Stimulated activated CD4-positive, alpha-beta T cell treated with anti-CD3 and anti-CD28 coated beads, TNF-alpha, amount 100 ng/mL, for 1 hour (primary cell): ENCODE measurements at places on chromosomes 5 and 9.
A peak's percentile ranks its signal among the peaks of the same experiment; 100 is the strongest.

DNA sequence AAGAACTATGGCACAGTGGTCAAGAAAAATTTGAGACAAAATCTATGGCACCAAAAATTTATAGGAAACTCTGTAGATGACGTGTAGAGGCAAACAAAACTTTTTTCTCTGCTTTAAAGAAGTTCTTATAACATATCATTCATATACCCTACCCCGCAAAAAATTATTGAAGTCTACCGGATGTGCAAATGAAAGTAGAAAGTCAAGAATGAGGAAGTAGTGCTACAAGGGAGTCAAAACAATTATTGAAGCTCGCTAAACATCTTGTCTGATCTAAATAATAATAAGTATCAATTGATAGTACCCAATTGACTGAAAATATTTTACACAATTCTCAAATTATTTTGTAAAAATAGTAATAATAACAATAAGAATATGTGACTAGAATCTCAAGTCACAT lies 398.5 kb downstream of the TAF11L14 start:
- no peak for DNase-seq

DNA sequence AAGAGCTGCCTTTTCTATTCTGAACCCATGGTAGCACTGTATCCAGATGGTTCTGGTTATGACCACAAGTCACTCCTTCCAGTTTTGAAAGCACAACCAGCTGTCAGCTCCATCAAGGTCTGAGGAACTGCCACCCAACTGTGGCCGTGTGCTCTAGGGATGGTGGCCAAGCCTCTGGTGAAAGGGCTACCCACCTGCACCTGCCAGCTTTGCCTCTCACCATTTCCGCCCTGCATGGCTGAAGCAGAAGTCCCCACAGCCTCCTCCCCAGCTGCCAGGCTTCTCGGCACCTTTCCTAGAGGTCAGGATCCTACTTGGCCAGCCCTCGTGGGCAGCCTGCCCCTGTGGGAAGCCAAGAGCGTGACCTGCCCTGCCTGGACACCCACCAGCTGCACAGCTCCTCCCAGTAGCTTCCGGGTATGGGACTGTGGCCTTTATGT lies 16.8 kb downstream of the SEMA5A start:
- DNase-seq = no peak

- no peak for DNase-seq
Measured at GRCh38 chr5:128036950-128037349, 46.6 kb upstream of the SLC12A2 start.

GRCh38 chr5:179152941-179153340 lies 92.8 kb downstream of the ZNF354C start:
- DNase-seq = no peak

GRCh38 chr5:98433673-98434072 lies 339.8 kb upstream of the RGMB start:
- no peak for DNase-seq

DNA sequence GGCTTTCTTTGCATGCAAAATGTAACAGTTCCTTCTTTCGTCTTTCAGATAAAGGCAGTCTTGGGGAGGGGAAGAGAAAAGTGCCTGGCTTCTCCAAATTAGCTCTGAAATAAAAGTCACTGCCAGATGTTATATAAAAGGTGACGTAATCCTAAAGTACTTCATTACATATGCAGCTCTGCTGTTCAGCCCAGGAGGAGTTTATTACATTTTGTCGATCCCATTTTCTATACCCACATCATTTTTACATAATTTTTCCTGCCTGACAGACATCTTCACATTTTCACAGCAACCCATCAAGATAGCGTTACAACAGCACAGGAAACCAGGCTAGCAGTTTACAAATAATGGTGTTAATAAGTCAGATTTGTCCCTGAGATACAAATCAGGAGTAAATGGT lies 86.7 kb upstream of the SLC30A5 start:
- DNase-seq = no peak

- no peak for DNase-seq
Measured at GRCh38 chr5:176535101-176535663, 2.0 kb downstream of the RNF44 start.

GRCh38 chr5:82785456-82785855 lies 291.7 kb downstream of the TMEM167A start:
- no peak for DNase-seq

DNA sequence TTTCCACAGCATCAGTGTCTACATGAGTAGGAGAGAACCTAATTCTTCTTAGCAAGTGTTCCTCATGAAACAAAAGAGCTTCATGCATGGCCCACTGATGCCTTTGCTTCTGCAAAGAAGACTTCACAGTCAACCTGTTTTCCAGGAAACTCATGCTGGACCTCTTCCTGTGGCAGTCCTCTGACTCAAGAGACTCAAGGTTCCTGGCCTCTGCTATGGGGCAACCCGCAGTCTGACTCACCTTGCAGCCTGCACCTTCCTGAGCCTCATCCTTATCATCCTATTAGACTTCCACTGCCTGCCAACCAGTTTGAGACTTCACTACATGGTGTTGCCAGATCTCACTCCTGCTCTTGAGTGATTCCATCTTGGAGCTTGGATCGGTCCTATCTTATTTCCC lies 17.6 kb upstream of the AGGF1 start:
- DNase-seq = no peak

GRCh38 chr5:159800131-159800840 lies 116.0 kb upstream of the ADRA1B start:
- no peak for DNase-seq

GRCh38 chr9:118401546-118401945 lies 697.3 kb downstream of the TLR4 start:
- no peak for DNase-seq

DNA sequence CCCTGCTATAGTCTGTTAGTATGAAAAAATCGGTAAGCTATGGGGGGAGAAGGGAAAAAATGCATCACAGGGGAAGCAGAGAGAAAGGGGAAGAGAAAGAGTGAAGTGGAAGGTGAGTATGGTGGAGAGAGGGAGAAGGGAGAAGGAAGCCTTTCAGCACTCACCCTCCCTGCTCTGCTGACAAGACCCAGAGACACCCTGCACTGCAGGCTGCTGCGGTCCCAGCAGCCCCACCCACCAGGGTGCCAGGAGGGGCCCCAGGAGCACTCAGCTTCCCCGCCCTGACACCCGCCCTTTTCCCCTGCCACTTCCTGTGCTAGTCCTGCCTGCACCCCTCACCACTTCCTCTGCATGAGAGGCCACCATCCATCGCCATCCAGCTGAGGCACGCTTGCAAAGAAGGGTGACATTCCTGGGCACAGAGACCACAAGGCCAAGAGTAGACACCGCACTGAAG lies 12.7 kb downstream of the STK10 start:
- peak; percentile 62 for DNase-seq

DNA sequence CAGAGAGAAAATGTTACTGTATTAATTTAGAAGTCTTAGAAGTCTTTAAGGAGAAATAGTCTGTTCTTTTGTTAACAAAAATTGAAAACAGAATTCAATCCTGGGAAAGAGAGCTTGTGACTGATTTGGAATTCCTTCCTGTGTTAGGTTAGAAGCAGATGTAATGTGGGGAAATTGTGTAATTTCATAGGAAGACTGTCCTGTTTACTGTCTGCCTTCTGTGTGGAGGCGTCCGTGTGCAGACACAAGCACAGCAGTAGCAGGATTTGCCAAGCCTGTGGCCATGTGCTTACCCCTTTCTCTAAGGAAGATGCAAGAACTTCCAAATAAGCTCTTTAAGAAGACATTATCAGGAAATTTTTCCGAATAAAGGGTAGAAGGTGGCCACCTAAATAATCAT lies 36.7 kb upstream of the F2R start:
- no peak for DNase-seq

GRCh38 chr5:145834554-145834916 lies 607 bp downstream of the PRELID2 start:
- no peak for DNase-seq

GRCh38 chr5:63400079-63400478 lies 562.2 kb downstream of the HTR1A start:
- DNase-seq = no peak

GRCh38 chr9:108081112-108081511 lies 591.5 kb upstream of the KLF4 start:
- DNase-seq = no peak

DNA sequence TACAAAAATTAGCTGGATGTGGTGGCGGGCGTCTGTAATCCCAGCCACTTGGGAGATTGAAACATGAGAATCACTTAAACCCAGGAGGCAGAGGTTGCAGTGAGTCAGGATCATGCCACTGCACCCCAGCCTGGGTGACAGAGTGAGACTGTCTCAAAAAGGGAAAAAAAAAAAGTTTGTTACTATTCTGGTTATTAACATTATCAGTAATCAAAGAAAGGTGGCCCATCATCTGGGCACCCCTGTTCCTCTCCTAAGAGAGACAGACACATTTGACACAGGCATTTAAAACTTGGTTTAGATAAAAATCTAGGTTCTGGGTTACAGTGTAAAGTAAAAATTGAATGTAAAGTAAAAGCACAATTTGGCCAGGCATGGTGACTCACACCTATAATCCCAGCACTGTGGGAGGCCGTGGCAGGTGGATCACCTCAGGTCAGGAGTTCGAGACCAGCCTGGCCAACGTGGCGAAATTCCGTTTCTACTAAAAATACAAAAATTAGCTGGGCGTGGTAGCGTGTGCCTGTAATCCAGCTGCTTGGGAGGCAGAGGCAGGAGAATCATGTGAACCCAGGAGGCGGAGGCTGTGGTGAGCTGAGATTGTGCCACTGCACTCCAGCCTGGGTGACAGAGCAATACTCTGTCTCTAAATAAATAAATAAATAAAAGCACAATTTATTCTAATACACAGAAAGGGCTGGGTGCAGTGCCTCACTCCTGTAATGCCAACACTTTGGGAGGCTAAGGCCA lies 16.7 kb upstream of the PHYHD1 start:
- no peak for DNase-seq

DNA sequence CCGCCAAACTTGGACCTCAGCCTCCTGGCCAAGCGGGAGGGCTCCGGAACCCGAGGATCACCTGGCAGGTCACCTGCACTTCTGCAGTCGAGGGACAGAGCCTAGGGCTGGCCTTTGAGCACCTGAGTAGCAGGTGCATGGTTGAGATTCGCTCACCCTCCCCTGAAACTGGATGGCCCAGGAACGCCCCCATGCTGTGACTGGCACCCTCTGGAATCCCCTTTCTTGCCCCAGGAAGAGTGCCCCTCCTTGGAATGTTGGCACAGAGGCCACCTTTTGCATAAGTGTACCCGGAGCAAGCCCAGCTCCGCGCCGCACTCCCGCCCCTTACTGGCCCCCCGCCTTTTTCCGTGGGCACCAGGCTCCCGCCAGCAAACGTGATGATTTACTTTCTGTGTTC lies 112.5 kb upstream of the IER5L start:
- DNase-seq = no peak

- DNase-seq = no peak
Measured at GRCh38 chr9:17761984-17762676, 183.3 kb downstream of the SH3GL2 start.

DNA sequence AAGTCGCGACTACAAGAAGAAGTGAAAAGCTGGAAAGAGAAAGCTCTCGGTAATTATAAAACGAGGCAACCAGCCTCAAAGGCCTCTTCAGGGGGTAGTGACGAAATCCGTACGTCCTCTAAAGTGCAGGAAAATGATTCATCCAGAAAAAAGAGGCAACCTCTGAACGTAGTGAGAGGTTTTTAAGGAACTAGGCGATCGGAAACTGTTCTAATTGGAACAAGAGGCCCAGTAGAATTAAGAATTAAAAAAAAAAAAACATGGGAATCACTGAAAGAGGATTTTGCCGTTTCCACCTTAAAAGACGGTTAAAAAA lies 1.0 kb downstream of the CSNK1A1 start:
- DNase-seq = no peak

DNA sequence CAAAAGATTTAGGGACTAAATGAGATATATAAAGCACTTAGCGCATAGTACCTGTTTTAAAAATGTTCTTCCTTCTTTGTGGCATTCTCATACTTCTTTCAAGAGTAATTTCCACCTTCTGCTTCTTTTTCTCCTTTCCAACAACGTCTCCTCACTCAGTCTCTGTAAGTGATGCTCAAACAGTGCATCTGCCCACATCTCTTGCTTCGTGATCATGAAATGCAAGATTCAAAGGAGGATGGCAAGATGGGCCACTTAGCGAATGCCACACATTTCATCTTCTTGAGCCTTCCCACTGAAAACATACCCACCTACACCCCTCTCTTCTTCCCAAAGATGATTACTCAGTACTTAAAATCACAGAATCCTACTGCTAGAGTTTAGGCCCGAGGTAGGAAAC lies 36.9 kb downstream of the MACIR start:
- DNase-seq = no peak

DNA sequence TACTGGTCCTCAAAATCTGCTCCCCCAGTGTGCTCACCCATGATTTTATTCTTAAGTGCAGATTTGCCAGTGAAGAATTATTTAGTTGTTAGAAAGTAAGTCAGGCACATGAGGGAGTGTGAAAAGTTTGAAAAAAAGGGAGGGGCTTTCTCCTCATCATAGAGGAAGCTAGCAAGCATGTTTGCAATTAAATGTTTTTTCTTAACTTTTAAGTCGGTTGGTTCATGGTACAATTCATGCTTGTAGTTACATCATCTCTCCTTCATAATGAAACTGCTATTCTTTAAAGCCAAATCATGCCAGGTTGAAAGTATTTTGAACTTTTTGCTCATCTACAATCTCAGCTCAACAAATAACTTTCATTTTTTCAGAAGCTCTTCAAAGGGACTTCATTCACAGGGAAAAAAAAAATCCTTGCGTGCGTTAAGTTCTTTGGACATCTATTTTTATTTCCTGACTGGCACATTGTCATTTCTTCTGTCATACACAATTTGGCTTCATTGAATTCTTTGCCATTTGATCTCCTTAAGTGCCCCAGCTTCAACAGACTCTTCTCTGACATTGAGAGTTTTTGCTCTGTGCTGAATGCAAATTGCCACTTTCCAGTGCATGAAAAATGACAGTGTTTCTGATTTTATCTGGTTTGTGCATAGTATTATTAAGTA lies 456.9 kb downstream of the TMEM232 start:
- DNase-seq = no peak

GRCh38 chr9:124033967-124034366 lies 22.4 kb downstream of the LHX2 start:
- no peak for DNase-seq

GRCh38 chr9:108586471-108587139 lies 269.2 kb downstream of the ACTL7B start:
- DNase-seq = no peak

DNA sequence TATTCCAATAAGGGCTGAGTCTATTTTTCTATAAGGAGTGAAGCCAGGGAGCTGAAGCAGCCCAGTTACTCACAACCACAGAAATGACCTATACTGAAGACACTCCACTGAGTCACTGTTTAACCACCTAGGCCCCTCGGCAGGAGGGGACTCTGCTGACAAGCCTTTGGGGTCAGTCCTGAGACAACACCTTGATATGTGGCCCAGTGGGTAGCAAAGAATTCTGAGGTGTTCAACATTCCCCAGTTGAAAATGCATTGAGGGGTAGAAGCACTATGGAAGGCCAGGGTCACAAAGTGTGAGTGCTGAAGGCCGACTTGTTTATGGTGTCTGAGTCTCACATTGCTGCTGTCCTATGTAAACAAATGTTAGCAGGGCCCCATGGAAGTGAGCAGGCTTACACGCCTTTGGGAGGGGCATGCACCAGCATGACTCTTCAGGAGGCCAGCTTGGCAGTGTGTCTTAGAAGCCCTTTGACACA lies 112.6 kb upstream of the NFIL3 start:
- DNase-seq = no peak
